ENCODE measurements at places on chromosomes 16 and 17.

- no peak for DNase-seq
Measured at GRCh38 chr16:11561454-11561805, 25.3 kb downstream of the LITAF start.

- no peak for DNase-seq
Measured at GRCh38 chr16:64866021-64866420, 255.8 kb downstream of the CDH11 start.

- DNase-seq = no peak
Measured at GRCh38 chr16:30722916-30723315, 23.9 kb downstream of the SRCAP start.

DNA sequence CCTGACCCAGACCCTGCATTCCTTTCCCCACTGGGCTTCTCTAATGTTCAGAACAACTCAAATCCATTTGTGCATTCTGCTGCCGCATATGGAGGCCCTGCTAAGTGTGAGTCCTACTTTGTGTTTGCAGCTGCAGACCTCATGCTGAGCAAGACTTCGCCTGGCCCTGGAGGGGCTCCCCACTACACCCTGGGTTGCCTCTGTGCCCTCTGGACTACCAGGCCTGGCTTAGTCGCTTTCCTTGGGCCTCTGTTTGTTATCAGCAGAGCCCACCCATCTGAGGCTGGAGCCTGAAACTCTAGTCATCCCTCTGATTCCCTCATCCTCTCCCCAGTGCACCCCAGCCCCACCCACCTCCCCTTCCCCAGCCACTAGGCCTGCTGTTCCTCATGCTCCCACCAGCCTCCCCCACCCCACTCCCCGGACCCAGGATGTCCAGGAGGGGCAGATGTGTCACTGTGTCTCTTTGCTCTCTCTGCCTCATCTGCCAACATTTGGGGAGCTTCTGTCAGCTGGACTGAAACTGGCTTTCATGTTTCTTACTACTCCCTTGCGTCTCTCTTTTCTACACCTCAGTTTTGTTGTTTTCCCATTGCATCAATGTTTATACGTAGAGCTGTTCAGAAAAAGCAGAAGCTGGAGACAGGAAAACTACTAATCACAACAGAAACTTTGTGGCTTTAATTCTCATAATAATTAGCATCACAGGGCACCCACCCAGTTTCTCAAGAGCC is 17.9 kb upstream of the CD300E start:
- DNase-seq = no peak

- no peak for DNase-seq
Measured at GRCh38 chr16:78990309-78990701, 610.2 kb downstream of the MAF start.

- no peak for DNase-seq
Measured at GRCh38 chr16:73711406-73712080, 585.1 kb upstream of the PSMD7 start.

GRCh38 chr17:83204230-83204725 is 124.9 kb downstream of the METRNL start:
- DNase-seq = no peak

DNA sequence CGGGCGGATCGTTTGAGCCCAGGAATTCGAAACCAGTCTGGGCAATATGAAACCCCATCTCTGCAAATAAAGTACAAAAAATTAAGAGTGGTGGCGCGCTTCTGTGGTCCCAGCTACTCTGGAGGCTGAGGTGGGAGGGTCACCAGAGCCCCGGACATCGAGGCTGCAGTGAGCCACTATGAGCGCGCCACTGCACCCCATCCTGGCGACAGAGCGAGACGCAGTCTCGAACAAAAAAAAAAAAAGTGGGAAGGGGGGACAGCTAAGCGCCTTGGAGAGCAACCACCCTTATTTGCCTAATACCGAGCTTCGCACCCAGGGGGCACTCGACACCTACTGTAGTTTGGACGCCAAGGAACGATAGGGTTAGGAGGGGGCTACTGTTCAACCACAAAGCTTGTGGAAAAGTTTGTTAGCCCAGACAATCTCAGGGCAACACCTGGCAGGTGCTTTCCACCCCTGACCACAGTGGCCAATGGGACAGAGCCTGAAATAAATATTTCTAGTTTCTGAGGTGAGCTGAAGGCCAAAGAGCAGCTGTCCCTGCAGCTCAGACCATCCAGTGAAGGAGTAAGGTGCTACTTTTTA is 847 bp upstream of the PSMC3IP start:
- DNase-seq = no peak

- DNase-seq = no peak
Measured at GRCh38 chr16:25018972-25019617, 3.9 kb upstream of the ARHGAP17 start.

DNA sequence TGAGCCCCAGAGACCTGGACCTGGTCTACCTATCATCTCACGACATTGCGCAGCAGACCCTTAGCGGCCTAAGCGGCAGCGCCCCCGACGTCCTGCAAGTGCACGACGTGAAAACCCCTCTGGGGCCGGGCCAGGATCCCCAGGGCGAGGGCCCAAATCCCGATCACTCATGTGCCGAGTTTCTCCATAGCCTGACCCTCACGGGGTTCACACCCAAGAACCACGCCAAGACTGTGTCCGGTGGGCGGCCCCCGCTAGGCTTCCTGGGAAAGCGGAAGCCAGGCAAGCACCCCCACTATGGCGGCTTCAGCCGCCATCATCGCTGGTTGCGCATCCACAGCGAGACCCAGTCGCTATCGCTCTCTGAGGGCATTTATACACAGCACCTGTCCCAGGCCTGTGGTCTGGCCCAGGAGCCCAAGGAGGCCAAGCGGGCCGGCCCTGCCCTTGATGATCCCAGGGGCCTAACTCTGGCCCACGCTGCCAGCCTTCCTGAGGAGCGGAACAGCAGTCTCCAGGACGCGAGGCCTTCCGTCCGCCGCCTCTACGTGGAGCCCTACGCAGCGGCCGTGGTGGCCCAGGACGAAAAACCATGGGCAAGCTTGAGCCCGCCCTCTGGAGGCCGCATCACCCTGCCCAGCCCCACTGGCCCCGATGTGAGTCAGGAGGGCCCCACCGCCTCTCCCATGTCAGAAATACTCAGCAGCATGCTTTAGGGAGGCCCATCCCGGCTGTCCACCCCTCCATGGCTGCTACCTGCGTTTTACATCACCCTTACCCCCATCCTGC is 82.8 kb upstream of the NOG start:
- no peak for DNase-seq

GRCh38 chr16:85083051-85083639 is 29.1 kb downstream of the CIBAR2 start:
- DNase-seq = no peak

DNA sequence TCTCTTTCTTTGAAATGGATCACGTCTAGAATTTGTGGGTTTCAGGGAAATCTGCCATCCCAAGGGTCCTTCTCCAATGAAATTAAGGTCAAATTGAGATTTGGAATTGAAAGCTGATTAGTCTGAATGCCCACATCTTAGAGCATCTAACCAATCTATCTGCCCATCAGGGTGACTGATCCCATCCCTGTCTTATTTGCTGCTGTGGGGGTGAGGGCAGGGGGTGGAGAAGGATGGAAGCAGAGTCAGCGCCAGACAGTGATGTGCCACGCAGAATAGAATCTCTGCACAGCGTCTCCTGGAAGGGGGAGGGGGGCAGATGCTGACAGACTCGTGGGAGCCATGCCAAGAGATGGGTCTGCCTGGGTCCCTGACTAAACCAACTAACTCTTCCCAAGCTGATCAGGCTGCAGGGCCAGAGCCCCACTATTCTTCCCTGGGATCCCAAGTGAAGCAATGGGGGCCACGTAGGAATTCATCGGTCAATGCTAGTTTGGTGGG is 32.1 kb downstream of the CDK5RAP3 start:
- DNase-seq = no peak

DNA sequence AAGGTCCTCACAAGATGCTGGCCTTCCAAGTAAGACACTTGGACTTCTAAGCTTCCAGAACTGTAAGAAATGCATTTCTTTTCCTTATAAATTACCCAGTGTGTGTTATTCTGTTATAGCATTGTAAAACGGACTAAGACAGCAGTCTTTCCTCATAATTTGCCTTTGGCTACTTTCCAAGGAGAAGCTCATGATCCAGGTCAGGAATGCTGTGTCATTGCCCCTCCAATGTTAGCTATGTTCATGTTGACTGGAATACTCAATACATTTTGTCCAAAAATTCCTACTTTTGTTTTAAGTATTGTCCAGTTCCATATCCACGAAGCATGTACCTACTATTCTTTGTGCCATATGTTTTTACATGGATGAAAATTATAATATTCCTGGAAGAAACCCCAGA is 234.6 kb downstream of the HS3ST3A1 start:
- no peak for DNase-seq

- DNase-seq = no peak
Measured at GRCh38 chr16:82037251-82037650, 2.2 kb downstream of the HSD17B2 start.

- DNase-seq = no peak
Measured at GRCh38 chr16:27235055-27235937, 32.0 kb downstream of the KDM8 start.

Measured in HS-5 (cell line).